ENCODE measurements at places on chromosomes 13 and 19.

GRCh38 chr19:44151491-44151890 lies 10.1 kb downstream of the ZNF234 start:
- DNase-seq: no peak

- DNase-seq: no peak
Measured at GRCh38 chr13:99312493-99312883, 5.3 kb upstream of the GPR183 start.

DNA sequence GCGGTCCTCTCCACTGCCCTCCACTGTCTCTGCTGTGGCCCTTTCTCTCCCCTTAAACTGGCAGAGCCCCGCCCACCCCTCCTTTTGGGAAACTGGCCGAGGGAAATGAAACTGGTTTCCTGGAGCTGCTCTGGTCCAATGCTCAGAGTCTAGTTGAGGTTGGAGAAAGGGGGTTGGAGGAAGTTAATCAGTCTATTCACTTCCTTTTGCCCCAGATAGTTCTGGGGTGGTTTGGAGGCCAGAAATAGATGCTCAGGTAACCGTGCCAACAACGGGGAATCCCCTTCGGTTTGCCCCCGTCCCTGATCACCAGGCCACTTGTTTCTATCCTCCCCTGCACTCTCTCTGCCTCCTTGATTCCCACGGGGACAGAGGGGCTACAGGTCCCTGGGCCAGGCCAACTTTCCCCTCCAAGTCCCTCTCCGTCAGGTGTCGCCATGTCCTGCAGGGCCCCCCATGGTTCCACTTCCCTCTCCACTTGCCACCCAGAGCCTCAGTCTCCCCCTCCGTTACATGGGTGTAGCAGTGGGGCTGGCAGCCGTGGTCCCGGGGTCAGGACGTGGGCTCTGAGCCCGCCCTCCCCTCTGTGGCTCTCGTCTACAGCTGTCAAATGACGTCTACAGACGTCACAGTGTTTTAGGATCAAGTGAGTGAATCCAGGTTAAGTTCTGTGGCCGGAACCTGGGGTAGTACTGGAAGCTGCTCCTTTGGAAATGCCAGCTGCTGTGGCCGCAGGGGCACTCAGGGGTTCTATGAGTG lies at the start of gene IL4I1:
IL4I1 (minus strand) TSS at position 25 of the 759 bp plus-strand sequence. CDS start 727 bp downstream, outside the sequence.
- DNase-seq: no peak

- no peak for DNase-seq
Measured at GRCh38 chr19:42246143-42246921, 3.9 kb upstream of the GSK3A start.

DNA sequence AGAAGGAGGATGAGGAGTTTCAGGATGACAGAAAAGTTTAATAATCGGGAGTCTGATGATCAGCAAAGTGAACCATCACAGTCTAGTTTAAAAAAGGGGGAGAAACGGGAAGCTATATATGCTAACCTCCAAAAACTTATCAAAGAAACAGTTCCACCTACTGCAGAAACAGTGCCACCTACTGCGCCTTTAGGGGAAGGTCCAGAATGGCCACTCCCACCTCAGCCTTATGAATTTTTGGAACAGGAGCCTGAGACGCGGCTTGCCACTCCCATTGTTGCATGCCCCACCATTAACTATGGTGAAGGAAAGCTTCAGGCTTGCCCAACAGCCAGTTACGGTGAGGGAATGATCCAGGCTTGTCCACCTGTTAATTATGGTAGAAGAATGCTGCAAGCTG lies 929.0 kb downstream of the SLITRK6 start:
- DNase-seq: no peak

- DNase-seq: no peak
Measured at GRCh38 chr13:24060993-24061392, 99.5 kb upstream of the SPATA13 start.

All from NCI-H2029 treated with DMSO at 0.1 percent for 48 hours (cell line).